Stimulated activated CD4-positive, alpha-beta T cell treated with anti-CD3 and anti-CD28 coated beads, Interleukin-1b, Interleukin-23, amount 100 ng/mL, for 1 hour (primary cell): ENCODE measurements at places on chromosomes 7 and 10.

DNA sequence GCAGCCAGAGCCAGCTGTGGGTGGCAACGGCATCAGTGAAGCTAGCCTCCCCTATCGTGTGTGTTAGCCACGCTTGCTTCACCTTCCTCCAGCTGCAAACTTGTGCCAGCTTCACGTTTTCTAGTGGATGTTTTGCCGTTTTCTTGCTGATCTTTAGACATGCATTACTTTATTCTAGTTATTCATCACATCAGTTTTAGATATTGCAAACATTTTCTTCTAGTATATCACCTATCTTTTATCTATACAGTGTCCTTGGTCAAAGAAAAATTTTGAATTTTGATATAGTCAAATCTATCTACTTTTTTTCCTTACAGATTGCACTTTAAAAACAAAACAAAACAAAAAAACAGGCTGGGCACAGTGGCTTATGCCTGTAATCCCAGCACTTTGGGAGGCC lies 6.7 kb upstream of the PAPOLB start:
- no peak for DNase-seq

GRCh38 chr7:157013602-157014549 lies 3.4 kb upstream of the MNX1 start:
- no peak for DNase-seq

GRCh38 chr7:117323851-117324711 lies 1.2 kb upstream of the WNT2 start:
- no peak for DNase-seq

DNA sequence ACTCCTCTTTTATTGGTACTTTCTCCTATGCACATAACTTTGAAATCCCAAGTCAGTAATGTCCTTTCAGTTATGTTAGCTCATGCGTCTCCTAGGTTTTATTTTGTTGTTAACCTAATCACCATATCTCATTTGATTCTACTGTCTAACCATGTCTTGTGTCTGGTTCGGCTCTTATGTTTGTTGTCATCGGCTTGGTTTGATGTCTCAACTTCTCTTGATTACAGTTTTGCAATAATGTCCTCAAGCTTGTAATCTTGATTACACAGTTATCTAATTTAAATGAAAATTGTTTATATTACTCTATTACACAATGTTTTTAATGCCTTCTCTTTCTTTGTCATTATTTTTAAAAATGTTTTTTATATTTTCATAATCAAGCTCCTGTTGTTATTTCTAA lies 35.9 kb upstream of the SEMA3A start:
- DNase-seq = no peak

GRCh38 chr10:128812000-128812399 lies 655.0 kb upstream of the MGMT start:
- no peak for DNase-seq

GRCh38 chr7:107684947-107685463 lies 24.4 kb downstream of the SLC26A4 start:
- DNase-seq = no peak

GRCh38 chr7:55078465-55079372 lies 59.9 kb downstream of the EGFR start:
- DNase-seq = no peak

DNA sequence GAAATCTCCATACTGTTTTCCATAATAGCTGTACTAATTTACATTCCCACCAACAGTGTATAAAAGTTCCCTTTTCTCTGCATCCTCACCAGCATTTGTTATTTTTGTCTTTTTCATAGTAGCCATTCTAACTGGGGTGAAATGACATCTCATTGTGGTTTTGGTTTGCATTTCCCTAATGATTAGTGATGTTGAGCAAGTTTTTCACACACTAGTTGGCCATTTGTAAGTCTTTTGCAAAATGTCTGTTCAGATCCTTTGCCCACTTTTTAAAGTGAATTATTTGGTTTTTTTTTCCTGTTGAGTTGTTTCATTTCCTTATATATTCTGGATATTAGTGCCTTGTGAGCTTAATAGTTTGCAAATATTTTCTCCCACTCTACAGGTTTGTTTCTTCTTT lies 101.0 kb upstream of the NFE2L3 start:
- DNase-seq = no peak

DNA sequence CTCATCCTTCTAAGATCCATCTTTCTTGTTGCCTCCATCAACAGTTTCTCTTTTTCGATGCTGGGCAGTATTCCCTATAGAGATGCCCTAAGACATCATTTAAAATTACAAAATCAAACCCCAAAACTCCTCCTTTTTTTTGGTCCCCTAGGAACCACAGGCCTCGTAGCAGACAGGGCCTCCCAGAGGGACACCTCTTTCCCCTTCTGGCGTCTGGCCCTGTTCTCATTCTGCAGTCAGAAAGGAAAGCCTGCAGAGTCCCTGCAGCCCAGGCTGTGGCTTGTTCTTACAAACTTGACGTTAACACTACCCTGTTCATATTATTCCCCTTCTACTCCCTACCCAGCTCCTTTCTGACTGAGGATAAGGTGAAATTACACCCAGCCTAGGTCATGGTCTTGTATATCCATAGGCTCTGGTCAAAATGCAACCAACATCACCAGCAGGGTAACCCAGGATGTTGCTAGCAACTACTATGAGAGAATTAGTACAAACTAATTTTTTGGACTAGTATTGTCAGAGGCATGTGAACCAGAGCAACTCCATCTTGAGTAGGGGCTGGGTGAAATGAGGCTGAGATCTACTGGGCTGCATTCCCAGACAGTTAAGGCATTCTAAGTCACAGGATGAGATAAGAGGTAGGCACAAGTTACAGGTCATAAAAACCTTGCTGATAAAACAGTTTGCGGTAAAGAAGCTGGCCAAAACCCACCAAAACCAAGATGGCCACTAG lies 3.5 kb upstream of the EPHA1 start:
- no peak for DNase-seq

- no peak for DNase-seq
Measured at GRCh38 chr10:123109466-123109865, 26.3 kb upstream of the HMX3 start.

DNA sequence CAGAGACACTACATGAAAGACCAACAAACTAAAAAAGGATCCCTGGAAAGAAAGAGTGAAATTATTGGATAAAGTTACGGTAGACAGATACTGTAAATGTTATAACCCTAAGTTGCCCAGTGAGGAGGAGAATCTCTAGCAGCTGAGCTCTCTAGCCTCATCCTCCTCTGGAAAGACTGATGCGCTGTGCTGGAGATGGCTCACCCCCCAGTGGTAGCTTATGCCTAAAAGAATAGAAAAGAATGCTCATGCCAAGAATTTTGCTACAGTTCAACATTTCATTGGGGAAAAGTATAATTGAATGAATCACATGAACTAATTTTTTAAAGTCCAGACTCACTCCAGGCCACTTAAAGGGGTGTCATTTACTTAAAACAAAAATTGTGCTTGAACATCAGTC lies 50.8 kb upstream of the RNF32 start:
- no peak for DNase-seq

GRCh38 chr10:14025283-14026189 lies 305.2 kb downstream of the FRMD4A start:
- DNase-seq = no peak

GRCh38 chr7:23662984-23663313 lies 17.1 kb upstream of the FAM221A start:
- DNase-seq = no peak

GRCh38 chr7:137669706-137670105 lies 177.1 kb downstream of the DGKI start:
- no peak for DNase-seq

DNA sequence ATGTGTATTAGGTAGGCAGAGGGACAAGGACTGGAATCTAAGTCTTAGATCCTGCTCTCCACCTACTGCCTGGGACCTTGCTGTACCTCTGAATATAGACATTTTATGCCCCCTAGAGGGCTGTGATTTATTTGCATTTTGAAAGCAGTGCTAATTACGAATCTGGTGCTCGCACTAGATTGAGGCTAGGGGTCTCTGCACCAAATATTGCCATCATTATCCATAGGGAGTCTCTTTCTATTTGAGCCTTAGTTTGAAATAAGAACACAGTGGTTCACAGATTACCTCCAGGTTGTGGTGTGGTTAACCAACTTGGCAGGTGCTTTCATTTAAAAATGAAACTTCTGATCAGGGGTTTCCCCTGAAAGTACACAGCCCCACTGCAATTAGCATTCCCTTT lies 41.8 kb downstream of the CNNM1 start:
- no peak for DNase-seq

- no peak for DNase-seq
Measured at GRCh38 chr10:5108658-5109416, 14.6 kb downstream of the AKR1C3 start.

GRCh38 chr10:30488316-30488715 lies 54.3 kb downstream of the MAP3K8 start:
- no peak for DNase-seq

- no peak for DNase-seq
Measured at GRCh38 chr10:132965411-132966057, 23.2 kb upstream of the CFAP46 start.

GRCh38 chr7:55548295-55548731 lies 24.0 kb downstream of the VOPP1 start:
- DNase-seq = no peak

GRCh38 chr10:47151920-47152319 lies 148.1 kb upstream of the GDF10 start:
- DNase-seq = no peak

DNA sequence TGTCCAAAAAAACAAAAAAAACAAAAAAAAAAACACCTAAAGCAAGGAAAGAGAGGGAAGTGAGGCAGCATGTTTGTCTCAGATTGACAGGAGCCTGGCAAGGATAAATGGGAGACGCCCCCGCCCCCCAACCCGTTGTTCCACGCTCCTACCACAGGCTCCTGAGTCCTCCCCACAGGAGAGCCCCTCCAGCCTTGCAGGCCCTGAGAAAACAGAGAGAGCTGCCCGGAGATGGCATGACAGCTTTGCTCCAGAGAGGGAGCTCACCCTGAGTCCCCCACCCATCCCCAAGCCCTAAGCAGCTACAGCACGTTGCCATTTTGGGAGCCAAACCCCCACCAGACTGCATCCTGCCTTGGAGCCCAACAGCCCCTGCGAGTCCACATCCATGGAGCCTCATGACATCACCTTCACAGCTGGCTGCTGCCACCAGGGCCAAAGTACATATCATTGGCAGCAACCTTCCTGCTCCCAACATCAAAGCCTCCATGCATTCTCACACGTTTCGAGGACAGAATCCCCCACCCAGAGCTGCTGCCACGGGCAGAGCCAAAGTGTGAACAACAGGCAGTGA lies 1283.3 kb downstream of the TYW1 start:
- DNase-seq = no peak

DNA sequence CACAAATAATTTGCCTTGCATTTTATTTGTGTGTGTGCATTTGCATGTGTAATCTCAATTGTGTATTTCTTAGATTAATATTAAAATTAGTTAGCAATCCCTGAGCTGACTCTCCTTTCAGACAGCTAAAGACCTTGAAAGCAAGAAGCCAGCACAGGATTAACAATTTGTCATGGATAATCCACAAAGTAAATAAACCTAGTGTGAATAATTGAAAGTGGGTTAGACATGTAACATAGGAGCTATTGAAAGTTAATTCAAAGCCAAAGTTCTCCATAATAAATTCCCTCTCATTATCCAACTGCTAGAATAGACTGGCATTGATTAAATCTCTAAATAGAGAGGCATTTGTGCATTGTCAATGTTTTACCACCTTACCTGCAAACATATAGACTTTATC lies 326.1 kb downstream of the PLXDC2 start:
- no peak for DNase-seq

DNA sequence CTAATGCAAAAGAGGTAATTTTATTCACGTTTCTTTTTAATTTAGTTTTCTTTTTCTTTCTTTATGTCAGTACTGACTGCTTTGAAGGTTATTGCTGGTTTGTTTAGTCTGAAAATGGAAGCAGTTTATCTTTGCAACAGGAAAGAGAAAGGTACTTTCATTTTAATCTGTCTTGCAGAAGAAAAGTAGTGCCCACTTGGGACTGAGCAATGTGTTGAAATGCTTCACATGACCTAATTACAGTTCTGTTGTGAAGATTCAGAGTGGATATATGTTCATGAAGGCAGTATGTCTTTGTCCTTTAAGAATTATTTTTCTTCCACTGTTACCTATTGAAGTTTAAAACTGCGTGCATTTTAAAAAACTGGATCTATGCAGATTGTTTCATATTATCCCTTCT lies 80.1 kb downstream of the ANKIB1 start:
- DNase-seq = no peak

- DNase-seq = no peak
Measured at GRCh38 chr7:140593672-140593982, 47.0 kb downstream of the DENND2A start.

DNA sequence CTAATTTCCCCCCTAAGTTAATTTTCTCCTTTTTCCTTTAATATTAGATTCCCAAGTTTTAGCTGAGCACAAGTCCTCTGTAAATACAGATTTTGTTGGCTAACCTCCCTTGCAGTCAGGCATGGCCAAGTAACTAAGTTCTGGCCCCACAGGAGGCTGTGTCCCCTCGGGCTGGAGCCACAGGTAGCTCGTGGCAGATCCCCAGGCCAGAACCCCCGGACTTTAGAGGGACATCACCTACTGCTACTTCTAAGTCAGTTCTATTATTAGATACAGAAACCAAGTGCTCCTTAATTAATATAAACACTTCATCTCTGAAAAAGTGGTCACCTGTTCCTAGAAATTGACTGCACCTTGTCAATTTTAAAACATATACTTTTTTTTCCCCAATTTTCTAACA lies 46.1 kb upstream of the NCAPG2 start:
- no peak for DNase-seq

GRCh38 chr7:11005202-11005601 lies 31.5 kb downstream of the PHF14 start:
- no peak for DNase-seq

DNA sequence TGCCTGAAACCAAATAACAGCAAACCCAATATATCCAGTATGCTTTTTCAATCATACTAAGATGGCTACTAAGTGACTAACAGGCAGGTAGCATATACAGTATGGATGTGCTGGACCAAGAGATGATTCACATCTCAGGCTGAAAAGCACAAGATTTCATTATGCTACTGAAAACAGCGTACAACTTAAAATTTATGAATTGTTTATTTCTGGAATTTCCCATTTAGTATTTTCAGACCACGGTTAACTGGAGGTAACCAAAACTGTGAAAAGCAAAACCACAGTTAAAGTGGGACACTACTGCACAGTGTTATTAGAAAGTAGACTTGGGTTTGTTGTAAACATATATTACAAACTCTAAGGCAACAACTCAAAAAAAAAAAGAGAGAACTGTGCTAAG lies 91.5 kb downstream of the KMT2C start:
- DNase-seq = no peak

DNA sequence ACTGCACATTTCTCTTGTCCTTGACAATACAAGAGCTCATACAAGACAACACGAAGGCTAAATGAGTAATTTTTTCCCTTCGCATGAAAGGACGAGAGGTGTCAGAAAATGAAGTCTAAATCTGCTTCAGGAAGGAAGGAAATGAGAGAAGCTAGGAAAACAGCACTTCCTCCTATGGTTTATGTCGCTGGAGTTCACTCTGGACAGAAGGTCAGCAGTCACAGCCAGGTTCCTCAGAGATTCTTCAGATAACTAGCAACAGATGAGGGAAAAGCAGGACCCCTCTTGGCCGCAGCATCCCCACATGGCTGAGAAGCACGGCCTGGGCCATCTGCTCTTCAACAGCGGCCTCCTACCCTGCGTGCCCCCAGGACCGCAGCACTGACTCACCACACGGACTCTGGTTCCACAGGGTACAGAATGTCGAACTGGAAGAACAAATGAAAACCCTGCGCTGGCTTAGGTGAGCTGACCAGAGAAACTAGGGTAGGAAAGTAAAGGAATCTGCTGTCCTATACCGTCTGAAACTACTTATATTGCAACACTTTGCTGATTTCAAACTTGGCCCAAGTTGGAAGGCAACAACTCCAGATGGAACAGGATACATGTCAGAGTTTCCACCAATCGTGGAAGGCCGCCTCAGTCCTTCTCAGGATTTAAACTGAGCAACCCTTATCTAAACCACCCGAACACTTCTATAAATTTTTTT lies 26.3 kb downstream of the DNMBP start:
- no peak for DNase-seq
